NB4 (cell line): ENCODE measurements at places on chromosomes 4 and X.

DNA sequence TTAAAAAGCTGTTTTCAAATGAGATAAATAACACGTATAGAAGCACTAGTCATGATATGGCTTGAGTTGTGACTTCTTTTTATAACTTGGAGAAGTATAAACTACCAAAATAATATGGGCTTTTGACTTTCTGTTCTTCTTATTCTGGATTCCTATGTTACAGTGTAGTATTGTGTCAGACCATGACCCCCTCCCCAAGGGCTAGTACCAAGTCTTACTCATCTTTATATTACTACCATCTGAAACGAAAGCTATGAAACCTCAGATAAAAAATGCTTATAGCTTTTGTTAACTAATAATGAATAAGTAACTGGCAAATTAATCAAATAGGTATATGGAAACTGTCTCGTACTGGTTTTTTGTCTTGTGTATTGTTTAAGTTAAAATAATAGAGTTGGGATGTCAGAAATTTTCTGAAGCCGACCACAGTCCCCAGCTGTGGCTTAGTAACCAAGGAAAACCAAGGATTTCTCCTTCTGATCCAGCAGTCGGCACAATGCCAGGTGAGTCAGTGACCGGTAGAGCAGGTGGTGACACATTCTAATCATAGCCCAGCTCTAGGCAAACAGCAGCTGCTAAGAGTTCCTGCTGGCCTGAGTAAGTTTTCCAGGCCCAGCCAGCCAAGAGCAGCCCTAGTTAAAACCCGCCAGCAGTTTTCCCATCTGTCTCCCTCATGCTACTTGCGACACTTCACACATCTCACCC is 163.3 kb upstream of the PRDX4 start:
- no peak for DNase-seq

DNA sequence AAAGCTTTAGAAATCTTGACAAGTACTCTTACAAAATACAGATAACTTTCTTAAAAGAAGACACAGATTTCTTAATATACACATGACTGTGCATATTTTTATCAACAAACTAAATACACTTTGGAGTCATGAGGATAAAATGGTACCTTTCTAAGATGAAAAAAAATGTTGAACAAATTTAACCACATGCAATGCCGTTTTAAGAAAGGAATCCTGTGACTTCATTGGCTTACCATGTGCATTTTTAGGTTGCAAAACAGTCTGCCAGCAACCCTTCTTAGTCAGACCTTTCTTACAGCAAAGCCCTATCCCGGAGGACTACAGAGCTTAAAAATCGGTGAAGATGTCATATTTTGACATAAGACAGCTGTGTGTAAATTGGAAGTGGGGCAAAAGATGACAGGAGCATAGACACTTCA is 51.7 kb downstream of the GASK1B start:
- DNase-seq: no peak

GRCh38 chr4:109913596-109914241 is 1.0 kb downstream of the EGF start:
- no peak for DNase-seq

GRCh38 chrX:68978655-68979054 is 149.8 kb downstream of the EFNB1 start:
- no peak for DNase-seq

DNA sequence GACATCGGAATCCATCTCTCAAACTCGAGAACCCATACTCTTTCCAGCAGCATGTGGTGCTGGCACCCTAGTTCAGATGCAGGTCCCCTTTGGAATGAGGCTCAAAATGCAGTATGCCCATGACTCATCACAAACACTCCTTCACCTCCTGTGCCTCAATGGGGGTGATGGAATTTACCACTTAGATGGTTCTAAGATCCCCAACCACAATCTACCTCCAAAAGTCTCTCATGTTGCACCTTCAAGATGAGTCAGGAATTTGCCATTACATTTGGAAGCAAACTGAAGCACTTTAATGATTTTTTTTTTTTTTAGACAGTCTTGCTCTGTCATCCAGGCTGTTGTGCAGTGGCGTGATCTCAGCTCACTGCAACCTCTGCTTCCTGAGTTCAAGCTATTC is 8.5 kb upstream of the MID1 start:
- no peak for DNase-seq

DNA sequence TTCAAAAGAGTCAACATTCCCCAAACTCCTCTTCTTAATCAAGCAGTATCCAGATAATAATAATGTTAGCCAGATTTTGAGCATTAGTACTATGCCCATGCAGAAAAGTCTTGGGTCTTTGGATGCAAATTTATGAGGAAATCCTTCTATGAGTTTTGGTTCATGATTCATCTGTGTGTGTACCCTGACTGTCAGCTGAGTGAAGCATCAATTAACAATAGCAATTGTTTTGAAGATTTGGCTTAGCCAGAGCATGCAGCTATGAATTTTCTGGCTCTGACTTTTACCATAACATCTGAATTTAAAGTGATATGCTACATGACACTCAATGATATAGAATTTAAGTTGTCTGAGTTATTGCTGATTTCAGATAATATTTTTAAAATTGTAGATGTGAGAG is 145.8 kb downstream of the KLHL4 start:
- no peak for DNase-seq

DNA sequence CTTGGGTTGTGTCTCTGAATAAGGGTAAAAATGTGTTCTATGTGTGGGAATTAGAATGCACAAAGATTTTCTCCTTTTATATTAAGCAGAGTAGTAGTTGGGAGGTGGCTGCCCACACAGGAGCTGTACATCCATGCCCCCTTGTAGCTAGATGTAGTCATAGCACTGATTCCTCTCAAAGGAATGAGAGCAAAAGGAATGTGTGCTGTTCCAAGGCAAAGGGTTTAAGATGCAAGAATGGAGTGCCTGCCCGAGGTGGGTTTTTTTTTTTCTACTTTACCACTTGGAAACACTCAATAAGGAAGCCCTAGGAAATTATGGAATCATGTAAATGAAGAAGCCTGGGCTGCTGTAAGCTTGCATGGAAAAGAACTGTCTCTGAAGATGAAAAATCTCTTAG is 2183.2 kb upstream of the AGA start:
- DNase-seq: no peak

DNA sequence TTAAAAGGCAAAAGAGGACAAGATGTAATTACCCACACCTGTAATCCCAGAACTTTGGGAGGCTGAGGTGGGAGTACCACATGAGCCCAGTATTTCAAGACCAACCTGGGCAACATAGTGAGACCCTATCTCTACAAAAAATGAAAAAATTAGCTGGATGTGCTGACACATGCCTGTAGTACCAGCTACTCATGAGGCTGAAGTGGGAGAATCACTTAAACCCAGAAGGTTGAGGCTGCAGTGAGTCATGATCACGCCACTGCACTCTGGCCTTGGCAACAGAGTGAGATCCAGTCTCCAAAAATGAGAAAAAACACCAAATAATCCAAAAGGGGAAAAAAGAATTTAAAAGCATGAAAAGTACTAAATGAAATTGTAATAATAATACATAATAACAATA is 30.8 kb downstream of the NR0B1 start:
- DNase-seq: no peak

DNA sequence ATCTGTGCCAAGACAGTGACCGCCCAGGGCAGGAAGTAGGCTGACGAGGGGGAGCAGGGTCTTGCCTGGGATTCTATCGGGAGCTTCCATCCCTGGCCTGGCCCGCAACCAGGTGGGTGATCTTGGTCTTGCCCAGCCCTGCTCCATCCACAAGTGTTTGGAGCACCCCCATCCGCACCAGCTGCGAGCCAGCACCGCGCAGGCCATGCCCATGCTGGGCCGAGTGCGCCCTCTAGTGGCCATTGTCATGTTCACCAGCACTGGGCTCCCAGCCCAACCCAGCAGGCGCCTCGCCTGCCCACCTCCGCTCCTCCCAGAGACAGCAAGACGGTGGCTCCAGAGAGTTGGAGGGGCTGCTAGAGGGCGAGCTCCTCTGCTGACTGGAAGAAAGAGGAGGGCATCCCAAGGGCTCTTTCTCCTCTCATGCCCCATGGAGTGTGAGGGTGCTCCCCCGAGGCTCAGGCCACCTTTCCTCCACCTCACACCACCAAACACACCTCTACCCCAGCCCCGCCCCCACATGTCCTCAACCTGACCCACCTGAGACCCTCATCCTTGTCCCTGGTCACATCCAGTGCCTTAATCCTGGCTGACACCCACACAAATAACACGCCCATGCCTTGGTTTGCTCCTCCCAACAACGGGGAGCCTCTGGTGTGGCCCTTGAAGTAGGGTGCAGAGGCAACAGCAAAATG is 9.8 kb upstream of the ATP2B3 start:
- peak; percentile 74 for DNase-seq

GRCh38 chrX:152537373-152537772 is 86.3 kb upstream of the GABRA3 start:
- DNase-seq: no peak

DNA sequence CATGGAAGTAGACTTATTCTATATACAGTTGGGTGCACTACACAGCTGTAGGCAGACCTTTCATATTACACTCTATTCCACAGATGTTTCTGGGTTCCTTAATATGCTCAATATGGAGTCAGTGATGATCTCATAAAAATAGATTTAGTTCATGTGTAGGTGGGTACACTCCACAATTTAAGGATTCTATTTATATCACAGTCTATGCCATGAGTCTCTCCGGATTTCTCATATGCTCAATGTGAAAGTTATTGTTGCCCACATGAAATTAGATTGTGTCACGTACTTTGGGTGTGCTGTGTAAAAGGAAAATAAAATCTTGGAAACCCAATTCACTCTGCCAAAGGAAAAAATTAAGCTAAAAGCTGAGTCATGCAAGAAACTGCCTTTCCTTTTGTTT is 32.5 kb upstream of the TASL start:
- DNase-seq: no peak

DNA sequence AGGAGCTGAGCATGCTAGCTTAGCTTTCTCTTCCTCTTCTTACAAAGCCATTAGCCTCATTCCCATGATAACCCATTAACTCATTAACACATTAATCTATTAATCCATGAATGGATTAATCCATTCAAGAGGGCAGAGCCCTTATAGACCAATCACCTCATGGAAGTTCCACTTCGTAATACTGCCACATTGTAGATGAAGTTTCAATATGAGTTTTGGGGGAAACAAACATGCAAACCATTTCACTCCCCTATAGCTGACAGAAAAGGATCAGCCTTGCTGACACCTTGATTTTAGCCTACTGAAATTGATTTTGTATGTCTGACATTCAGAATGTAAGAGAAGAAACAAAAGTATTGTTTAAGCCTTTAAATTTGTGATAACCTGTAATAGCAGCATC is 251.8 kb upstream of the GALNTL6 start:
- no peak for DNase-seq

- no peak for DNase-seq
Observed at GRCh38 chr4:72319601-72320021, 249.4 kb downstream of the ADAMTS3 start.

GRCh38 chrX:152899111-152899873 is 1.4 kb downstream of the ZNF185 start:
- no peak for DNase-seq

DNA sequence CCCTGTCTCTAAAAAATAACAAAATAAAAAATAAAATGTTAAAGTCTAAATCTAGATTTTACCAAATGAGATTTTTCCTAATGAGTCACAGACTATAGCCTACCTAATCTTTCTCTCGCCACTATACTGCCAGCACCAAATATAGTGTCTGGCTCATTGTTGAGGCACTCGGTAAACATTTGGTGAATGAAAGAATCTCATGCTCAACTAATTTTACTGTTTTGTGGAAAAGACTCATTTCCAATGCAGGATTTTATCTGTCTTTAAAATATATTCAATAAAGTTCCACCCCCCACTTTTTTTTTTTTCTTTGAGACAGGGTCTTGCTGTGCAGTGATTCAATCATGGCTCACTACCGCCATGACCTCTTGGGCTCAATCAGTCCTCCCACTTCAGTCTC is 71.5 kb downstream of the PLS3 start:
- DNase-seq: no peak

GRCh38 chr4:2036866-2037265 is 22.3 kb upstream of the NAT8L start:
- DNase-seq: peak; percentile 80

DNA sequence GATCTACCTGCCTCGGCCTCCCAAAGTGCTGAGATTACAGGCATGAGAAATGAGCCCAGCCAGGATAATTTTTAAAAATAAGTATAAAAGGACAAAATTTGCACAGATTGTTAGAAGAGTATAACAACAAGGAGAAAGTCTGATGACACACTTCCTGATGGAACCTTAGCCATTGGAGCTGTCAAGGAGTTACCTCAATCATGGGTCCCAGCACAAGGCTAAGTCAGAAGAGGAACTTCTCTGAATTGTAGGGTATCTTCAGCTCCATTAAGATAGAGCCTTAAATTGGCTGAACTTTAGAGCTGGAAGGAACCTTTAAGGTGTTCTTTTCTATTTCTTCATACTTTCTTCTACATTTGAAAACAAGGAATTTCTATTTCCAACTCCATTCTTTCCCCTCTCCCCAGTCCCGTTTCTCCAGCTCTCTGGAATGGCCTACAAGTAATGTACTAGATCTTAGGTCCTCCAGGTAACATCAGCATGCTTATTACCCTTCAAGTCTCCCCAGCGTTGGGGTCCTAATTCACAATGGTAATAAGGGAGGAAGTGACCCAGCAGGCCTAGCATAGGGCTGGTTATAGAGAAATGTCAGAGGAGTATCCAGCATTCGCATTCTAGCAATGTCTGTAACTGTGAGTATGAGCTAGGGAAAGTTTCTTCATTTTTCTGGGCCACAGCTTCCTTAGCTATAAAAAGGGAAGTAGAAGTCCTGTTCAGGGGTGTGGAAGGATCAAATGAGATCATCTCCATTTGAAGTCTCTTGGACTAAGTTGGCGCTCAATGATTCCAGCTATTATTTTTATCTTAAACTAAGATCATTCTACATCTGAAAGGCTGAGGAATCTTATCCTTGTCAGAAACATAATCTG is 18.5 kb upstream of the RBPJ start:
- peak; percentile 89 for DNase-seq

DNA sequence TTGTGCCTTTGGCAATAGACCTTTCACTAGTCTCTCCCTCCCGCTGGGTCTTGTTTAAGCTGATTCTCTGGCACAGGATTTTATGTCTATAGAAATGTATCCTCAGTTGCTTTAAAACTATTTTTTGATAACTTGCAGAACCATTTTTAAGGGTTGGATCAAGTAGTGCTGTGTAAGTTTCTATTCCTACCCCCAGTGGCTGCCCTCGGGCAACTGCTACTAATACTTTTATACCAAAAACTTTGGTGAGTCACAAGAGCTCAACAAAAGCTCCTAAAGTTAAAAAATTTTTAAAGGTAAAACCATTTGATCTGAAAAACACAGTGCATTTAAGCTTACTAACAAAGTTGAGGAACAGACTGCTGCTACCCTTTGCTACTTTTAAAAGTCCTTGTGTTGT is 1460.6 kb upstream of the PCDH7 start:
- no peak for DNase-seq

GRCh38 chr4:74414149-74414809 is 30.7 kb upstream of the AREG start:
- no peak for DNase-seq

- DNase-seq: no peak
Observed at GRCh38 chr4:85738721-85739120, 263.8 kb downstream of the ARHGAP24 start.

GRCh38 chrX:38717871-38718270 is 83.4 kb upstream of the MID1IP1 start:
- peak; percentile 51 for DNase-seq
